ENCODE measurements at places on chromosomes 3 and 15.

GRCh38 chr3:161412123-161412522, 40.8 kb upstream of the SPTSSB start:
- no peak for DNase-seq

GRCh38 chr3:189337673-189338091, 165.9 kb downstream of the TPRG1 start:
- no peak for DNase-seq

DNA sequence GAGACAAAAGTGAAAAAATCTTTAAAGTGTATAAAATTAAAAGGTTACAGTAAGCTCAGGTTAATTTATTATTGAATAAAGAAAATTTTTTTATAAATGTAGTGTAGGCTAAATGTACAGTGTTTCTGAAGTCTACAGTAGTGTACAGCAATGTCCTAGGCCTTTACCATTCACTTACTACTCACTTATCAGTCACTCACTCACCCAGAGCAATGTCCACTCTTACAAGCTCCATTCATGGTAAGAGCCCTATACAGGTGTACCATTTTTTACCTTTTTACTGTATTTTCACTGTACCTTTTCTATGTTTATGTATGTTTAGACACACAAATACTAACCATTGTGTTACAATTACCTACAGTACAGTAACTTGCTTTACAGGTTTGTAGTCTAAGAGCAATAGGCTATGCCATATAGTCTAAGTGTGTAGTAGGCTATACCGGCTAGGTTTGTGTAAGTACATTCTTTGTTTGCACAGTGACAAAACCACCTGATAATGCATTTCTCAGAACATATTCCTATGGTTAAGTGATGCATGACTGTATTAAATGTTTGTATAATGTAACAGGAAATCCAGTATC, 38.1 kb upstream of the NECTIN3 start:
- DNase-seq, result no peak

- DNase-seq, result peak; percentile 6
Measured at GRCh38 chr15:84598250-84598649, 2.6 kb upstream of the ZSCAN2 start.

DNA sequence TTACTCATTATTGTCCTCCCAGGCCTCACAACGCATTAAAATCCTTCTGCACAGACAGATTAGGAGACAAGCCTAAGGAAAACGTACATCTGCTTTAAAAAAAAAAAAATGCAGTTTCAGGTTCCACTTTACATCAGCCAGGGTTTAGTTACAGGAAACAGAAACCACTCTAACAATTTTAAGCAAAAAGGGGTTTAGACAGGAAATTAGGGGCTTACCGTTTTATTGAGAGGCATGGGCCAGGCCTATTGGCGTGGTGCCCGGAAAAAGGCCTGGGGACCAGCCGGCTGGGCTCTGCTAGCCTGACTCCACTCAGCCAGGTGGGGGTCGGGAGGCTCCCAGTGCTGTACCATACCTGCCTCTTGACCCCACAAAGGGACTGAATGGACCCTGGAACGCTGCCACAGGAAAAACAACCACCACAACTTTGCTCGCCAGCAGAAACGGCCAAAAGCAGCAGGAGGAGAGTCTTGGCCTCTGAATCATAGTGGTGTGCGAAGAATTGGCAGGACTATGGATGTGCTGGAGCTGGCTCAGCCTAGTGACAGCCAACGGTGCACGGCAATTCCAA, 124.3 kb downstream of the CHSY1 start:
- peak; percentile 49 for DNase-seq

- no peak for DNase-seq
Measured at GRCh38 chr15:41648770-41649169, 11.4 kb upstream of the MGA start.

- DNase-seq, result no peak
Measured at GRCh38 chr3:188916934-188917401, 254.8 kb upstream of the TPRG1 start.

DNA sequence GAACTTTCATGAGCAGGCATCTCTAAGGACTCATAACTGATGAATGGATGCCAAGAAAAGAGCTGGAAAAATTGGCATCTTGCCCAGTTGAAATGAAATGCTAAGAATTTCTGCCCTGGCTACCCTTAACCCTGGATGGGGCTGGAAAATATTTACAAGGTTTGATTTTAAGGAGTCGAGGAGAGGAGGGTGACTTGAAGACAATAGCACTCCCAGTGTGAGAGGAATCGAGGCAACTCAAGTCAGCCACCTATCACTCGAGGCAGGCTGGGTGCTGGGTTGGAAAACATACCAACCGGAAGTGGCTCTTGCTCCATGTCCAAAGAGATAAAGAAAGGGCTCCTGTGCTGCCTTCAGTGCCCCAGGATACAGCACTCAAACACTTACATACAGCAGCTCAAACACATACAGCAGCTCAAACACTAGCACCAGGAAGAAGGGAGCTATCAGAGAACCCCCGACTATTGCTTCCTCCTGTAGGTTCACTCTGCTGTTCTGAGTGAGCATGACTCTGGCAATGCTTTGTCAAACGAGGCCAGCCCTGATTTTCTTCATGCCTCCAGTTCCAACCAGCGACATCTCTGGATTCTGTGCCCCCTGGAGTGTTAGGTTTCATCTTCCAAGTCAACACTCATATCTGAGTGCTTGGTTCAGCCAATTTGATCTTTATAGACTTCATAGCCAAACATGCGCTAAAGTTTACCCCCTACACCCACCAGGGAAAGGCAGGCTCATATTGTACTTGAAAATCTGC, 4.9 kb downstream of the PRICKLE2 start:
- no peak for DNase-seq

DNA sequence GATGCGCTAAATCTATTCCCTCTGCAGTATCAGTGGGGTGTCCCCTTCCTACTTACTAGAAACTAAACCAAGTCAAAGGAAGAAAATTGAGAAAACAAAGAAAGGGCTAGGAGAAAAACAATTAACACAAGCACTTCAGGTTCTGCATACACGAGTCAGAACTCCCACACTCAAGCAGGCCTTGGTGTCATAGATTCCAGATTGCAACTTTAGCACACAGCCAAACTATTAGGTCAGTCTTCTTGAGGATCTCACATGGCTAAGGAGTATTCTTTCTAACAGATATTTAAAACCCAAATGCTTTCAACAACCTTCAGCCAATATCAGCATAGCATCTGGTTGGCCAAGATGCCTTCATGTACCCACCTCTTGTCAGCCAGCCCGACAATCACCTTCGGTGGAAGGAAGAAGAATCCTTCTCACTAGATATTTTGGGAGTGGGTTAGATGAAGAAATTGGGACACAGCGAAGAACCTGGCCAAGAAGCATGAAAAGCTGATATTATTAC, 340.0 kb downstream of the VPS13C start:
- no peak for DNase-seq

GRCh38 chr15:71066983-71067382, 48.3 kb upstream of the THSD4 start:
- no peak for DNase-seq

GRCh38 chr15:82674873-82675272, 27.7 kb upstream of the CPEB1 start:
- DNase-seq, result no peak

GRCh38 chr15:80674245-80674614, 20.9 kb upstream of the ABHD17C start:
- no peak for DNase-seq

- no peak for DNase-seq
Measured at GRCh38 chr15:40550341-40551037, 14.4 kb downstream of the CCDC32 start.

DNA sequence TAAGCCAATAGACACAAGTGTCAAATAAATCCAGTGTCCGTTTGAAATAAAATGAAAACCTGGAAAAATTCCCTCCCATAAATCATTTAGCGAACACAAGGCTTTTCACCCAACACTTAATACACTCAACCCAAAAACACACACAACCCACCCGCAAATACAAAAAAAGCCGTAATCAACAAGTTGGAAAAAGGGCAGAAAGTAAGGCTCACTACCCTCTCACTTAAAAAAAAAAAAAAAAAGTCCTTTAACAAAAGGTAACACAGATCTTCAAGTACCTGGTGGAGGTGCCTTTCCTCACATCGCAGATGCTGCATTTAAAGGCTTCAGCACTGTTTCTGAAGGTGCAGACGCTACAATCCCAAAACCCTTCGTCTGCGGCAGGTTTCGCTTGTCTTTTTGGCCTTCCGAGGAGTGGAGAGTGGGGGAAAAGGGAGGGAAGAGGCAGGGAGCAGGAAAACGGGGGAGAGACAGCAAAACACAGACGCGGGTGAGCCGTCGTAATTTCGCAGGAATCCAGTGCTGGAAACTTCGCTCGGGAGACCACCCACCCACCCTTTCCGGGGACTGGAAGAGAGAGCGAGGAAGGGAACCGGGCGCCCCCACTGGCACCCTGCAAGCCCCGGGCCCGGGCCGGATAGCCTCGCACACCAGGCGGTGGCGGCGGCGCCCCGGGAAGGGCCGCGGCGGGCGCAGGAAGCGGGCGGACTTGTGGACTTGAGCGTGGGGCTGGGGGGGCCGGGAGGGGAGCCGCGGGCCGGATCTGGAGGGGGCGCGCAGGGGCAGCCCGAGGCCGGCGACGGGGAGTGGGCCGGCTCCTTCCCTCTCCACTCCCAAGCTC, 401.8 kb downstream of the SHQ1 start:
- no peak for DNase-seq

GRCh38 chr3:128357538-128357937, 109.2 kb downstream of the DNAJB8 start:
- DNase-seq, result no peak

DNA sequence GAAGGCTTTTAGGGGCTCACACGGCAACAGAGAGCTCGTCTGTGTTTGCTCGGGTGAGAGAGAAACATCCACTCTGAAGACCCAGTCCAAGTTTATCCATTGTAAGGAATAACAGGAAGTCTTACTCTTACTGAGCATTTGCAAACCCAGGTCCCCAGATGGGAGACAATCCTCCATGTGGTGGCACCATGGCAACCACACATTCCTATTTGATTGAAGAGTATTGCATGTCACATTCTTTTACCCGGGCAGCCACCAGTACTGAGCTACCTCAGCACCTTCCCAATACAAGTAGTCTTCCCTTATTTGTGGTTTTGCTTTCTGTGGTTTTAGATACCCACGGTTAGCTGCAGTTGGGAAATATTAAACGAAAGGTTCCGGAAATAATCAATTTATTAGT, 302.9 kb upstream of the RASGRP1 start:
- no peak for DNase-seq

GRCh38 chr3:150913133-150913922, 8.1 kb upstream of the MINDY4B start:
- no peak for DNase-seq

GRCh38 chr3:125069452-125069851, 13.7 kb upstream of the HEG1 start:
- DNase-seq, result no peak

DNA sequence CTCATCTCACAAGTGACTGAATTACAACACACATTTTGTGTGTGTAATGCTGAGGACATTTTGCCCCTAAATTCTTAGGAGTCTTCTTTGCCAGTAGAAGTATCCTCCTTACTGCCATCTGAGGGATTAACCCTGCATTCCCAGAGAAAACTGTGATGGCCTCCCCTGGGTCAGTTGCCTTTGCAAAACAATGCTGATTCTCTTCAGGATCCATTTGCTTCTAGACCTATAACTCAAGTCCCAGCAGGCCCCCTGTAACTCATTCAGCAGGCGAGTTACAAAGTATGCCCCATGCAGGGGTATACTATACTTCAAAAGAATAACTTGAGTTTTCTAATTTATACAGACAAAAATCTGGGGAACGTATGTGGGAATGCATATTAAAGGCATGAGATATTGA, 6.6 kb upstream of the MCF2L2 start:
- no peak for DNase-seq

DNA sequence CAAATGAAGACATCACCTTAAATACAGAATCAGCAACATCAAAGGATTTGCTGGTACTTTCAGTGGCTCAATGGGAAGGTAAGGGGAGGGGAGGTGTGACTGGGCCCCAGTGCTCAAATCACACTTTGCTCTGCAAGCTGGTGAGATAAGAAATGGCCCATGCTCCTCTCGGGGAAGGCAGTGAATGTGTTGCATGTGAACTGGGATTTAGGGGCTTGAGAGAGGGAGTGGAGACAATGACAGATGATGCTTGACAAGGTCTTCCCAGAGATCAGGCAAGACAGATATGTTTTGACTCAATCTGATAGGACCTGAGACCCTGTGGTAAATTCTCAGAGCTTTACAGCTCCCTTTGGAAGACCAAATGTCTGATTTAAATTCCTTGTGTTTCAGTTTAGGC, 233.0 kb upstream of the PROK2 start:
- no peak for DNase-seq

DNA sequence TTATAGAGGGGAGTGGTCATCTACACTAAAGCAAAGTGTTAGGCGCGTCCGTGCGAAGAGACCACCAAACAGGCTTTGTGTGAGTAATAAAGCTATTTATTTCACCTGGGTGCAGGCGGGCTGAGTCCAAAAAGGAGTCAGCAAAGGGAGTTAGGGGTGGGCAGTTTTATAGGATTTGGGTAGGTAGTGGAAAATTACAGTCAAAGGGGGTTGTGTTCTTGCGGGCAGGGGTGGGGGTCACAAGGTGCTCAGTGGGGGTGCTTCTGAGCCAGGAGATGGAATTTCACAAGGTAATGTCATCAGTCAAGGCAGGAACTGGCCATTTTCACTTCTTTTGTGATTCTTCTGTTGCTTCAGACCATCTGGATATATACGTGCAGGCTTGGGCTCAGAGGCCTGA, 47.1 kb downstream of the OIP5 start:
- no peak for DNase-seq

DNA sequence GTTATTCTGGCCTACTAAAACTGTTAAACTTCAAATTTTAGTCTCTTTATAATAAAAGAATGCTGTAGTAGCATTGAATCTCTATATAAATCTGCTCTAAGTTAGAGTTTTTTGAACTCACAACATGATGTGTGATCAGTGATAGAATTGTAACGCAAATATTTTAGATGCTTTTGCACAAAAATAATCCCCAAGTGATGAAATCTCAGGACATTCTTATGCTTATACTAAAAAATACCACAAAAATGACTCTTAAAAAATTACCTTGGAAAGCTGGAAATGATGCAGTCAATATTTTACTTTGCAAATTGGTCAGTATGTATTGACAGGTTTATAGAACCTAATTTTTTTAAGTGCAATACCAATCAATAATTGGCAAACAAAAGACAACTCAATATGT, 375.3 kb downstream of the TBC1D5 start:
- no peak for DNase-seq

- no peak for DNase-seq
Measured at GRCh38 chr15:80819001-80819400, 39.8 kb downstream of the CEMIP start.

- peak; percentile 32 for DNase-seq
Measured at GRCh38 chr3:13480340-13481318, 523 bp downstream of the HDAC11 start.

DNA sequence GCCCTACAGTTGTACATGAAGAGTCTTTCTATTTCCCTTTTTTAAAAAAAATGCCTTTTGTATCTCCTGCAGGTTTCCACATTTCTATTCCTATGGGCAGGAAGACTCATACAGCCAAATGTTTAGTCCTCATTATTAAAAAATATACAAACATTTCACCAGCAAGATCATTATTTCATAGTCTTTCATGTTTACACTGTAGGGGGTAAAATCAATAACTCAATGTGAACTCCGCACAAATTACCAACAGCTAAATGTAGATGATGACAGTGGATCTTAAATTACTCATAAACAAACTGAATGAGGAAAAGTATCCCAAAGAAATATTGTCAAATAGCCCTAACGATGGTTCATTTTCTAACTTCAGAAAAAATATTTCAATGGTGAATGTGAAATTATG, 99.5 kb downstream of the MAGI1 start:
- DNase-seq, result no peak
